Coronary artery (tissue), 2 donors: ENCODE measurements at places on chromosomes 6 and 20.
A peak's percentile ranks its signal among the peaks of the same experiment; 100 is the strongest.

DNA sequence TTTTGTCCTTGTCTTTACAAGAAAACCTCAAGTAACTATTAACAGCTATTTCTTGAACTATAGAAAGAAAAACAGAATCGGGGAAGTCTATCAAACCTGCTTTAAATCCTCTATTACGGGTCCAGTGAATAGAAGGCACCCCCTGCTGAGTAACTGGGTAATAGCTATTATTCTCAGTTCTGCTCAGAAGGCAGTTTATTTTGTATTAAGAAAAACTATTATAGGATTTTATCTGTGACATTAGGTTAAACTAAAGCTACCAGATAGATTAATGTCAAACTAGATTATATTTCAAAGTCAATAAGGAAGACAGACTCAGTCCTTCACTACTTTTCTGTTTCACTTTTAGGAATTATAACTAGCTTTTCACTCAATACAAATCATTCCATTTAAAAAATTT lies 93.7 kb downstream of the DST start:
- no peak for DNase-seq

DNA sequence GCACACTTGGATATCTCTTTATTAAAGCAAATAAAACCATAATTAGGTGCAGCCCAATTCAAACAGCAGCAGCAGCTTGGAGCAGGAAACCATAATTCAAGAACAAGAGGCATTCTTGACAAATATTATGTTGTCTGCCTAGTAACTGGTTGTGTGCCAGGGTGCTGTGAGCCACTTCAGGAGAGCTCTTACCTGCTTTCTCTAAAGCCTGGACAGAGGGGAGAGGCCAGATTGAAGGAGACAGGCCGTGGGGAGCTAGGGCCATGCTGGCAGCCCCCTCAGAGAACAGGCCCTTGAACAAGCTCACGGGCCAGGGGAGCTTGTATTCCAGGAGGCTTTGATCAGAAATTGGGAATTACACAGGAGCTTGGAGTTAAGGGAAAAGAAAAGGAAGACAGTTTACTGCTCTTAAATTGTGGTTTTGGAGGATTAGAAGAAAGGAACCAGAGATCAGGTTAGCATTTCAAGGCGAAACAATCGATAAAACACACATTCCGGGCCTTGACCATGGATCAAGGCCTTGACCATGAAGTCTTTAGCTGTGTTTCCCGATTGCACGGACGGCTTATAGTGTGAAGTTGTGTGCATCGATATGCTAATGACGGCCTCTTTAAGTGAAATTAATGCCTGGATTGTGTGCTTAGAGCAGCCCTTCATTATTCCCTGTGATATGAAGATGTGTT lies 69.8 kb upstream of the NKX2-2 start:
- no peak for DNase-seq

DNA sequence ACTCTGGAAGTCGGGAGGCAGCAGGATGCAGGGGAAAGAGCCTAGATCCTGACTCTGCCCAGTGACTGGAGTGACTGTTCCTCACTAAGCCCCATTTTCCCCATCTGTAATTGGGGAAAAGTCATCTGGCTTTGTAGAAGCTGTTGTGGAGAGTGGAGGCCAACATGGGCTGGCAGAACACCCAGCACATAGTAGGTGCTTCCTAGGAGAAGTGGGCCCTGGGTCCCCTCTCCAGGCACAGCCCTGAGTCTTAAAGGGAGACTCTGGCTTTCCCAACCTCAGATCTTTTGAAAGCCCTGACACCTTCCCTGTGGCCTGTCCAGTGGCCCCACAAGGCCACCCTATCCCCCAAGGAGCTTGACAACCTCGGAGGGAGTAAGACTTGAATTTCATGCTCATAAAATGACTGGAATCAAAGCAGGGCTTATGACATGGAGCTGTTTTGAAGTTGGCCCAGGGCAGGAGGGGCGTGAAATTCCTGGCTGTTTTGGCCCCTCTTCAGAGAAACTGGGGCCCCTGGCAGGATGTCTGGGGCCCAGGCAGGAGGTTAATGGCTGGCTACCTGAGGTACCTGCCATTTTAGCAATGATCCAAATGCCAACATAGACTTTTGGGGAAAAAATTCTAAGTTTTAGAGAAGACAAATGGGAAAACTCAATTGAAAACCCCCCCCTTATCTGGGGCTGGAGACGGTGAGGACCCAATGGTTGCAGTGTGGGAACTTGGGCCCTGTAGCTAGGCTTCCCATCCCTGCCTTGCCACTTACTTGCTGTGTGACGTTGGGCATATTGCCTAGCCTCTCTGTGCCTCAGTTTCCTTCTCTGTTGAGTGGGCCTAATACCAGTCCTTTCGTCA lies 51.6 kb downstream of the UBE2V1 start:
- DNase-seq, result no peak

- DNase-seq, result no peak
Observed at GRCh38 chr6:80519811-80520594, 413.5 kb downstream of the BCKDHB start.

- DNase-seq, result no peak
Observed at GRCh38 chr6:45741437-45742171, 274.1 kb downstream of the CLIC5 start.

DNA sequence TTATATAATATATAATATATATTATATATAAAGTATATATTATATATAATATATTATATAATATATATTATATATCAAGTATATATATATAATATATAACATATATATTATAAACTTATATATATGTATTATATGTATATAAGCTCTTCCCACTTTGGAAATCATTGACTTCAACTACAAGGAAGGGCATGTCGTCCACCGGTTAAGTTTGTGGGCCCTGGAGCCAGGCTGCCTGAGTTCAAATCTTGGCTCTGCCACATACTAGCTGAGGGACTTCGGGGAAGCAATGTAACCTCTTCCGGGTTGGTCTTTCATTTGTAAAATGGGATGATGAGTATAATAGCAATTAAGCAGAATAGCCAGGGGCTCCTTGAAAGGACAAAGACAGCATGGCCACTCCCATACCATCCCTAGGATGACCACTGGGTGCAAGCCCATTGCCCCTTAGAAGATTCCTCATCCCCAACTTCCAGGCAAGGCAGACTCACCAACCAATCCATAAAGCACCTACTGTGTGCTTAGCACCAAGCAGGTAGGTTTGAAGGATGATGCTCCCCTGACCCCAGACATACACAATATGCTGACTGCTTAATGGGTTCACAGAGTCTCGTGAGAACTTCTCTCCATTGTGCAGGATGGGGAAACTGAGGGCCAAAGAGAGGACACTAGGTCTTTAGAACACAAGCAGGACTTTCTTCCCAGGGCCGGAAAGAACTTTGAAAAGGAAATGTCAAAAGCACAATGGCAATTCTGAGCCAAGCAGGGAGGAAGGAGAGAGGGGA lies 163.2 kb downstream of the MRPL14 start:
- peak; percentile 45 for DNase-seq
